ENCODE measurements at places on chromosomes 13 and 19.

GRCh38 chr13:89066868-89067466 lies 1395.8 kb downstream of the SLITRK5 start:
- DNase-seq, result peak; percentile 23

- DNase-seq, result no peak
Measured at GRCh38 chr19:21947775-21948174, 63.0 kb downstream of the ZNF208 start.

DNA sequence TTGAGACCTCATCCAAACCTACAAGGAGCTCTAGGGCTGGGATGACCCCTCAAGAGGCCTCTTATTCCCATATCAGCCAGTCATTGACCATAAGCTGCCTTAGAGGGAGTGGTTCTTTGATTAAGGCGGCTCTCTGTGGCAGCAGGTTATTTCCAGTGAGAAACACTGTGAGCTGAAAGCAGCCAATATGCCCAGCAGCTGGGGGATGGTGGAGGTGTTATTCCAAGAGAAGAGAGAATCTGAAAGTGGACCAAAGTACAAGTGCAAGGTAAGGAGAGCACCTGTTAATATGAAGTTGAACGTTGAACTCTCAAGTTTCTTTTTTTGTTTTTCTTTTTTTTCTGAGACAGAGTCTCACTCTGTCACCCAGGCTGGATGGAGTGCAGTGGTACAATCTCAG lies 20.2 kb upstream of the FNDC3A start:
- DNase-seq, result no peak

GRCh38 chr13:114035583-114036531 lies 62.0 kb upstream of the C13orf46 start:
- DNase-seq, result peak; percentile 76

GRCh38 chr13:21813844-21814243 lies 143.0 kb downstream of the FGF9 start:
- DNase-seq, result no peak

- no peak for DNase-seq
Measured at GRCh38 chr19:31436121-31436776, 87.0 kb upstream of the TSHZ3 start.

- DNase-seq, result peak; percentile 97
Measured at GRCh38 chr19:44741841-44742329, 6.6 kb upstream of the BCL3 start.

DNA sequence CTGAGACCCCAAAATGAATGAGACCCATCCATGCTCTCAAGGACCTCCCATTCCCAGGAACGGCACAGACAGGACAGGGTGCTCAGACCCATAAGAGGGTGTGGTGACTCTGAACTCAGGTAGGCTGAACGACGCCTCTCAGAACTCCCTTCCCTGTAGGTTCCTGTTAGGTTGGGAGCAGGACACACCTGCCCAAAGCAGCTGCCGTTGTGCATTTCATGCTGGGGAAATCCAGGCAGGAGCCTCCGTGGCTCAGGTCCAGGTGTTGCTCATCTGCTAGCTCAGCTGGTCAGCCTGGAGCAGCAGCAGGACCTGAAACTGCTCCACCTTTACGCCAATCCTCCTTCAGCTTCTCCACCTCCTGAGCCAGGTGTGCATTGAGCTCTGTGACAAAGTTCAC lies 19.1 kb upstream of the TEX101 start:
- no peak for DNase-seq

- DNase-seq, result peak; percentile 22
Measured at GRCh38 chr19:750640-751423, at the start of gene MISP. Gene MISP, plus strand, starts transcription at chr19:751112. Its CDS starts 5,835 bp downstream, at chr19:756947.

GRCh38 chr13:38535261-38535660 lies 151.6 kb upstream of the FREM2 start:
- no peak for DNase-seq

GRCh38 chr13:88014527-88014926 lies 343.4 kb downstream of the SLITRK5 start:
- no peak for DNase-seq

DNA sequence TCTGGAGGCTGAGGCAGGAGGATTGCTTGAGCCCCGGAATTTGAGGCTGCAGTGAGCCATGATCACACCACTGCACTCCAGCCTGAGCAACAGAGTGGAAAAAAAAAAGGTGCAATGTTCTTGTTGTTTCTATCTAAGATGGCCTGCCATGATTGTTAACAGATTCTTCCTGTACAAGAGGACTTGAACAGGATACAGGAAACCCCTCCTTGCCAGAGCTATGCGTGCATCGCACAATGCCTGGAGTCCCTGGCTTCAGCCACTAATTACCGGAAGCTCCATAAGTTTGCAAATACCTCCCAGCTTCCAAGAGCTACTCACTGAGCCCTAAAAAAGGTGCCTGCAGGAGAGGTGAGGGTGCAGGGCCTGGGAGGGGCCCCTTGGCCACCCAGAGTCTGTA lies 13.1 kb upstream of the HIF3A start:
- no peak for DNase-seq
